NCI-H524 treated with DMSO at 0.1 percent for 48 hours (cell line): ENCODE measurements at places on chromosomes 12 and 14.

DNA sequence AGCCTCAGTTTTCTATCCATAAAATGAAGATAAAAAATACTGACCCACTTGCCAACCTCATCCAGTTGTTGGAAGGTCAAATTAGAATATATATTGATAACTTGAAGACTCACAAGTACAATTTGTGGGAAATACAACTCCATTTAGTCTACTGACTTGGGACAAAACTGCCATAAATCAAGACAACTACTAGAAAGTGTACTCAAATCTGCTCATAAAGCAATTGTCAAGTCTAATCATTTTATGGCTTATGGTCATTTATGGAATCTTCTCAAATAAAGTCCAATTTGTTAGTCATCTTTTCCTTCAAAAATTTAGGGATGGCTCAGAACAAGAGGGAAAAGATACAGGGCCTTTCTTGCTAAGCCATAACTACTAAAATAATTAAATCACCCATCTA, 7.0 kb downstream of the BTG1 start:
- no peak for DNase-seq

DNA sequence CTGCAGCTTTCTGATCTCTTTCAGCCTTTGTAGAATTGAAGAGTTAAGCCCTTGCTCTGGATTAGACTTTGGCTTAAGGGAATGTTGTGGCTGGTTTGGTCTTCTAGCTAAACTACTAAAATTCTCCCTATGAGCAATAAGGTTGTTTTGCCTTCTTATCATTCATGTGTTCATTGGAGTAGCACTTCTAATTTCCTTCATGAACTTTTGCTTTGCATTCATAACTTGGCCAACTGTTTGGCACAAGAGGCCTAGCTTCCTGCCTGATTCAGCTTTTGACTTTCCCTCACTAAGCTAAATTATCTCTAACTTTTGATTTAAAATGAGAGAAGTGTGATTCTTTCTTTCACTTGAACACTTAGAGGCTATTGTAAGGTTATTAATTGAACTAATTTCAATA, 384.3 kb downstream of the RAD51B start:
- no peak for DNase-seq

DNA sequence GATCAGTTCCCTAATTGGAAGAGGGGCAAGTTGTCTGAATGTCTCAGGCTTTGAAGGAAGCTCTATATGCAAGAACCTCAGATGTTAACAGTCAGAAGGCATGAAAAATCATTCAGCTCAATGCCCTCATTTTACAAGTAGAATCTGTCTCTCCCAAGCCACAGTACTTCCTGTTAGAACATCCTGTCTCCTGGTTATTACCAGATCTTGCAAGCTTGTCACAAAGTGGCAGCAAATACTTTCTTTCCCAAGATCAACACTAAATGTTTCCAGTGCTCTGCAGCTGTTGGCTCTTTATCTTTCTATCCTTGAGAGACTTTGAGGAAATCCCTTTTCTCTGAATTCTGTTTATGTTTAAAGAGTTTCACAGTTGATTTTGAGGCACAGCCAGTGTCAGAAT, 235.5 kb downstream of the AKAP6 start:
- DNase-seq, result no peak

- DNase-seq, result no peak
These were observed 785 bp upstream of the NIN start for GRCh38 chr14:50831726-50832168.

DNA sequence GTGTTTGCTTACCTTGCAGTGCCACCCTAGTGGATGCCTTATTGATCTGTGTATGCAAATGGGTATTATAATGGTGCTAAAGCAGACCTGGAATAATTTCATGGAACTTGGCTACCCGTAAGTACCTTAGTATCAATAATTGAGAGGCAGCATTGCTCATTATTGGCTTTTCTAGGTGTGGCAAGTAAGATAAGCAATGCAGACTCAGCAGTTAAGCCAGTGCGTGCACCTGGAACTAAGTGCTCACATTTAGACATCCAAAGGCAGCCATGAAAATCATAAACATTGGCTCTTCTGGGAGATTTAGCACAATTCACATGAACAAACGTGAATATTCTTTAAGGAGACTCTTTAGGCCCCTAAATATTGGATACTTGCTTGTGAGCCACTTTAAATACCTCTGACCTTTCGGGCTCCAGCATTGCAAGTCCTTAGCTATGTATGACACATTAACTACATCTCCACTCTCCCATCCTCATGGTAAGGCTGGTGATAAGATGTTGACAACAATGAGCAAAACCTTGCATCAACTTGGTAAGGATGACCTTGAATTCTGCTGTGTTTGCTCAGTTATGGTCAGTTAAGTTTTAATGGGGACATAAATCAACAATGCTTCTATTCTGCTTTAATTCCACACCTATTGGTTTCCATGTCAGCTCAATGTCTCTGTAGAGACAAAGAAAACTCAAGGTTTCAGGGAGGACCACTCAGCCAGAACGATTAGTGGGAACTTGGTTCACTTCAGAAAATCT, 112.0 kb downstream of the SLC5A8 start:
- DNase-seq, result no peak

DNA sequence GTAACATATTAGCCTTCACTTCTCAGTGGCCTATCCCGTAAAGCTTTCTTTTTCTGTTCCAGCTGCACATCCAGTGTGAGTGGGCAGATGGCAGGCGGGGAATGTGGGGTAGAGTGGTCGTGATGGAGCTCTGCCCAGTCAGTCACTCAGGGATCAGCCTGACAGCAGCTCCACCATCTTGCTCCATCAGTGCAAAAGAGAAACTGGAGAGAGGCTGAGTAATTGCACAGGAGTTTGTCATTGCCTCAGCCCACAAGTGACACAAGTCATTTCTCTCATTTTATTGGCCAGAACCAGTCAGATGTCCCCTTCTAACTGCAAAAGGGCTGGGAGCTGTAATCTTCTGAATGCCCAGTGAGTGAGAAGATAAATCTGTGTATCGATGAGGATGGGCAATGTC, 66.5 kb downstream of the ATP23 start:
- DNase-seq, result no peak
